ENCODE measurements at places on chromosomes 3 and 15.

- no peak for DNase-seq
Measured at GRCh38 chr15:91861223-91861622, 7.7 kb downstream of the SLCO3A1 start.

DNA sequence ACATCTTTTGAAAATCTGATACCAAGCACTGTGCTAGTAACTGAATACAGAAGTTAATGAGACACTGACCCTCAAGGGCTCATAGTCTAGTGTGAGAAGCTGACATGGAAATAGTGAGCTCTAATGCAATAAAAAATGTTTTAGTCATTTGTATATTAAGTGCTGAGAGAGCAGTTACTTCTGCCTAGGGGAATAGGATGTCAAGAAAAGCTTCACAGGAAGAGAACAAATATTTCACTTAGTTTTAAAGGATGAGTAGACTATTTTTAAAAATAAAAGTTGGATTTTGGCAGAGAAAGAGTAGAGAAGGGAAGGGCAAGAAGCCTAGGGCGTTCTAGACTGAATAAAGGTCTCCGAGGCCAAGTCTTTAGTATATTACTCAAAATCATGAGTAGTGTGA lies 158.4 kb downstream of the ATG7 start:
- no peak for DNase-seq

DNA sequence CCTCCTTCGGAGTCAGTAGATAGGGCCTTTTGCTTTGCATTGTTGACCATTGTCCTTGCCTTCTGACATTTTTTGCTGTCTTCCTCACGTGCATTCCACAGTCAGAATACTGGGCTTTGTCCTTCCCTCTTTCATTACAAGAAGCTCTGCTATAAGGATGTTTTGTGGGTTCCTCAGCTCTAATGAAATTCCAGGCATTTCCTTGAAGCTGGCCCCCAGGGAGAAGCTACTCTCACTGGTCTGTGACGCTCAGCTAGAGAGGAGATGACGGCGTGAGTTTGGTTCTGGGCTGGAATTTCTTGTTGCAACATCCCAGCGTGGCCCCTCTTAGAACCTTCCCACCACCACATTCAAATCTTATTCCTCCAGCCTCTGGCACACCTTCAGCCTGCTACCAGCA lies 210.2 kb downstream of the TJP1 start:
- DNase-seq = no peak

DNA sequence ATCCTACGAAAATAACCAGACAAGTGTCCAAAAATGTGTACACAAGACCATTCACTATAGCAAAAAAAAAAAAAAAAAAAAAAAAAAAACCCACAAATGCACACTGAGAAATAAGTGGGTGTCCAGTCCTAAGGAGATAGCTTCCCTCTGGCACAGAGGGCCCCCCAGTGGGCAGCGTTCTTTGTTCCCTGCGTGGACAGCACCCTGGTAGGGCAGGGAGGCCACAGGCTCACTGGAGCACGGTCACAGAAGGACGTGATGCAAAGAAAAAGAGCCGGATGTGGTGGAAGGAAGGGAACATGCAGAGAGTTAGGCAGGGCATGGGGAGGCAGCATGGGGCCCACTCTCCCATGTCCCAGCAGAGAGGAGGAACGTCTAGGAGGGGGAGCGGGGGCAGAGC lies 210.7 kb upstream of the NSMCE3 start:
- DNase-seq = no peak

DNA sequence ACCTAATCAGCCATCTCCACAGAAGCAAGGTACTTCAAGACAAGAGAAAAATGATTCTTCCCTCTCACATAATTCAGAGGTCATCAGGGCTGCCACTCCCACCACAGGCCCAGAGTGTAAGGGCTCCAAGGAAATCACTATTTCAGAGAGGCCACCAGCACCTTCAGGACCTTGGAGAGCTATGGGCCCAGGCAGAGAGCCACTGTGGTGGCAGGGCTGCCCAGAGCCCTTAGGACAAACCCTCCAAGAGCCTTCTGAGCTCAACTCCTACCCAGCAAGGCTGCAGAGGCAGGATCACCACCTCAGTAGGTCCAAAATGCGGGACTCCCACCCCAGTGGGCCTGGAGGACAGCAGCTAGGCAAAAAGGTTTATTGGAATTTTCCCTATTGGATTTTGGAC lies 17.9 kb upstream of the FAN1 start:
- no peak for DNase-seq

- no peak for DNase-seq
Measured at GRCh38 chr15:32763295-32763694, 45.5 kb downstream of the GREM1 start.

- DNase-seq = no peak
Measured at GRCh38 chr3:99425930-99426329, 212.5 kb upstream of the COL8A1 start.

GRCh38 chr3:188296761-188297612 lies 143.0 kb downstream of the LPP start:
- no peak for DNase-seq

DNA sequence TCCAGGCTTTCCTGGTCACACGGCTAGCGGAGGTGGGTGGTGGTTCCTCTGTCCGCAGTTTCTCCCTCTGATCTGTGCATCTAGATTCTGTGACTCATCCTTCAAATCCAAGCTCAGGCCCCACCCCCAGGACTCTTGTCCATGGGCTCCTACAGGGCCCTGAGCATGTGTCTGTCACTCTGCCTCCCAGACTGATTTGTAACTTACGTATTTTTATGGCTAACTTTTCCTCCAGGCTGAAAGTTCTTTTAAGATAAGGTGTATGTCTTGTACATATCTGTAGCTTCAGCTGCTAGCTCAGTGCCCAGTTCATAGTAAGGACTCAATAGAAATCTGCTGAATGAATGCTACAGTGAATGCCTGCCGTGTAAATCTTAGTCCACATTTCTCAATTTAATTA lies 8.0 kb downstream of the ESYT3 start:
- no peak for DNase-seq

GRCh38 chr3:87367736-87368135 lies 91.4 kb upstream of the POU1F1 start:
- DNase-seq = no peak

DNA sequence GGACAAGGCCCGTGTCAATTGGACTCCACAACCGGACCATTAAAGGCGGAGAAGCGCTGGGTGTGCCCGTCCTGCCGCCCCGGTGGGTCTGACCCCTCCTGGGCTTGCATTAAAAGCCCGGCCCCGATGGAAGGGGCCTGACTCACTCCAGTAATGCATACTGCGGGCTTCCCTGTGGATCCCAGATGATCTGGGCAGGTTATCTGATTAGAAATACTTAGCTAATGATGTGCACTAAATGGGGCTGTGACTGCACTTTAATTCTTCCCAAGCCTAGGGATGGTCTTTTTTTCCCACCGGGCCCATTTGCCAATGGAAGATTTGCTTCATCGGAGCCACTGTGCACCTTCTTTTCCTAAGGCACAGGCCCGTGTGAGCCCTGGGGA lies 124.9 kb downstream of the TMEM266 start:
- DNase-seq = no peak

- no peak for DNase-seq
Measured at GRCh38 chr15:32852771-32853170, 135.0 kb downstream of the GREM1 start.

DNA sequence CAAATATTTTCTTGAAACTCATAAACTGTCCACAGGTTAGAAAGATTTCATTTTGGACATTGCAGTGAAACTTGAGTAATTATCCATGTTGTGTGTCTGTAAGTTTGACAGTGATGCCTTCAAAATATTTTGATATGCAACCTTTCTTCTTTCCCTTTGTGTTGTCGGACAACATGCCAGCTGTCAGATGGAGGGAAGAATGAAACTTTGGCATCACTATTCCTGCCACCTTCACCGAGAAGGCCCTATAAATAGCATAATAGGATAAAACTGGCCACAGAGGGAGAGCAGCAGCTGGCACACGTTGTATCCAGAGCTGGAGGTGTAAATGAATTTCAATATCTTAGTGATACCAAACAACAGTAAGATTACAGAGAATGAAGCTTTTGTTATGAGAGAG lies 436.7 kb upstream of the CFAP20DC start:
- DNase-seq = no peak

DNA sequence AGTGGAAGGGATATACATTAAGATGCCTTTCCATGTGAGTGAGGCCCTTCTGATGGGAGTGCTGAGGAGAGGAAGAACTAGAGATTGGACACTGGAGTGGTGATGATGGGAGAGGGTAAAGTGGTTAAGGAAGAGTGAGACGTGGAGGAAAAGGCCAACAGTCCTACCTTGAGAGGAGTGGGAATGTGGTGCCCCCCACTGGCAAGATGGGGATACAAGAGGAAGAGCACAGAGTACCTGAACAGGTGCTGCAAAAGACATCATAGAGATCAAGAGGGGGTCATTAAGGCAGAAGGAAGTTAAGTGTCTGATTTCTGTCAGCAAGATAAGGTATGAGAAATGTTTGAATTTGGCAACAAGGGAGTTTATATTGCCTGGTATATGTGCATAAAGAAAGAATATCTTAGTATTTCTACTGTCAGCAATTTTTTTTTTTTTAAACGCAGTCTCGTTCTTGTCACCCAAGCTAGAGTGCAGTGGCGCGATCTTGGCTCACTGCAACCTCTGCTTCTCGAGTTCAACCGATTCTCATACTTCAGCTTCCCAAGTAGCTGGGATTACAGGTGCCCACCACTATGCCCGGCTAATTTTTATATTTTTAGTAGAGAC lies 34.0 kb downstream of the ARIH2 start:
- DNase-seq = peak; percentile 52

GRCh38 chr15:56472278-56472677 lies 7.3 kb upstream of the MNS1 start:
- DNase-seq = no peak

GRCh38 chr15:40593588-40594428 lies at the start of gene KNL1:
KNL1 (plus strand) TSS chr15:40594249; CDS start chr15:40602932, 8,683 bp downstream.
- DNase-seq = peak; percentile 90

DNA sequence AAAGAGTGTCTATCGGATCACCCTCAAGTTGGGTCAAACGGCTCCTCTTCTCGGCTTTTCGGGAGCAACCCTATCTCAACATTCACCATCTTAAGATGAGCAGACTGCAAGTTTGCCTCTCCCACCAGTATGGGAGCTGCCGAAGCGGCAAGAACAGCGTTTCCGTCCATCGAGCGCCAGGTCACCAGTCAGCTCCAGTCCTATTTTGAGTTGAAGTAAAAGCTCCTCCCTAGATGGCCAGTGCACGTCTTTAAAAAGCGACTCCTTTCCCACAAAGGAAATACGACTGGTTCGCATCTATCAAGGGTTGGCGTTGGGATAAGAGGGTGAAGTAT lies 369 bp upstream of the U2SURP start:
- DNase-seq = peak; percentile 64

GRCh38 chr15:73753250-73754130 lies at the start of gene INSYN1:
INSYN1 (minus strand) TSS chr15:73753351; CDS start chr15:73751130, 2,221 bp downstream.
- DNase-seq = no peak

DNA sequence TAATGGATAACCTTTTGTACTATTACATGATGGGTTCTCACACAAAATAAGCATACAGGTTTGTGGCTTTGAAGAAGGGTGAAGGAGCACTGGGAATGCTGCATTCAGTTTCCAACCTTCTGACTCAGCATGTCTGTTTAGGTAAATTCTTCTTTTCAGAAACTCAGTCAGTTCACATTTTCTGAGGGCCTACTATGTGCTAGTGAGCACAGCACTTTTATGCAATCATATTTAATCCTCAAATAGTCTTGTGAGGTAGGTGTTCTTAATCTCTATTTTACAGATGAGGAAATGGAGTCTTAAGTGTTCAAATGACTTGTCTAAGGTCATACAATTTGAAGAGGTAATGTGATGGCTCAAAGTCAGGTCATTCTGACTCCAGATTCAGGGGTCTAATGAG lies 41.2 kb downstream of the ISL2 start:
- DNase-seq = no peak

GRCh38 chr3:180048103-180048502 lies 11.4 kb upstream of the PEX5L start:
- DNase-seq = no peak

GRCh38 chr3:8713901-8714759 lies 19.5 kb upstream of the CAV3 start:
- DNase-seq = no peak

GRCh38 chr3:12228461-12228860 lies 60.4 kb upstream of the PPARG start:
- DNase-seq = no peak

DNA sequence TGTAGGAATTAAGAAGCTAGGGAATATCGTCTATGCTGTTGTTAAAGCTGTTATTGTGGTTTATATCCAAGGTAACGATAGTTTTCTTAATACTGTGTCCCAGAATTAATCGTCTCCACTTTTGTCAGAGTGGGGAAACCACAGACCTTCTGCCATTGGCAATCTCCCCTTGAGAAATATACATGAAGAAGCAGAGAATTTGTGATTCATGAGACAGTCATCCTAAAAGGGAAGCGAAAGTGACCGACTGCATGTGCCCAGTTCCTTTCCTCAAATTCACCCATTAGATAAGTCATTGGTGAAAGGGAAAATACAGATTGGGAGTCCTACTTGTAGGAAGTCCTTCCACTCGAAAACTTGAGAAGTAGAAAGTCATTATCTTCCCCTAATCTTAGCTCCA lies 26.6 kb downstream of the DIPK2A start:
- DNase-seq = no peak

DNA sequence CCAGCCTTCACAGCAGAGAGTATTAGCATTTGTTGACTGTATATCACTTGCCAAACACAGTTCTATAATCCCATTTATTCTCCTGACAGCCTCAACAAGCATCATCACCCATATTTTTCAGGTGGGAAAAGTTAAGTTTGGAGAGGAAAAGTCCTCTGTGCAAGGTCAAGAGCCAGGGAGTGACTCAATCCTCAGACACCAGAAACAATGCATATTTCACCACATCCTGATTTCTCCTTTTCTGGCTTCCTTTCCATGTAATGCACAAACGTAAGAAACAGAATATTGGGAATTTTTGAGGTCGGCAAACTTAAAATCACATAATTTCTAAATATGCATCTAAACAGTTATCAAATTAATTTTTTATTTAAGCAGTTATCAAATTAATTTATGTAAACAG lies 116.0 kb upstream of the GADL1 start:
- DNase-seq = no peak

- no peak for DNase-seq
Measured at GRCh38 chr3:143480344-143480743, 360.8 kb downstream of the CHST2 start.

DNA sequence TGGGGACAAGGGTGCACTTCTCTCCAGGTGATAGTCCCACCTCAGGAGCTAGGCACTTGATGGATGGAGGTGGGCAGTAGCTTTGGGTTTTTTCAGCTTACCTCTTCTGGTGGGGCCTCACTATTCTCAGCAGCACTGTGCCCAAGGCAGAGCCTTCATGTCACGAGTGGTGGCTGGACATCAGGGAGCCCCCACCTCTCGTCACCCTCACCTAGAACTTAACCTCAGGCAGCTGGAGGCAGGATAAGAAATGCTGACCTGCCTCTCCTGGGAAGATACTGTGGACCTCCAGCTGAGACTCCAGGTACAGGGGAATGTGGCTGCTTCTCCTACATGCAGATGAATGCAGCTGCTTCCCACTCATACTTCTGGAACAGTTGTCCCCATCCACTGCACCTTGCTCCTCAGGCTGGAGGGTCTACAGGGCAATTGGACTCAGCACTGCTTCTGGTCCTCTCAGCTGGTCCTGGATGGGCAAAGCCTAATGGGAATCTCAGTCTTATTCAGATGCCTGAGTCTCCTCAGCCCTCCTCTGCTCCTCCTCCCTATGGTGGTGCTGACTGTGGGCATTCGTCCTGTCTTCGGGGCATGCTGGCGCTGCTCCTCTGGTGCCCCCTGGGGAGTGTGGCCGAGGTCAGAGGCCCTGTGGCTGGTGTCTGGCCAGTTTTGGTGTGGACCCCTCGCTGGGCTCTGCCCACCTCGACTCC lies 129.9 kb downstream of the KLF13 start:
- DNase-seq = no peak

- DNase-seq = no peak
Measured at GRCh38 chr3:14602006-14602803, 49.4 kb upstream of the CCDC174 start.

- DNase-seq = no peak
Measured at GRCh38 chr15:46260937-46261336, 626.1 kb downstream of the SQOR start.

Measured in stimulated activated naive CD8-positive, alpha-beta T cell treated with anti-CD3 and anti-CD28 coated beads, Interleukin-15, Interleukin-2, amounts not matched to agents 100 U/mL and 50 U/mL, for 24 hours (primary cell).